Stimulated activated CD8-positive, alpha-beta memory T cell treated with anti-CD3 and anti-CD28 coated beads, Interleukin-4, amount 100 ng/mL, for 1 hour (primary cell): ENCODE measurements at places on chromosomes 2 and 18.

- no peak for DNase-seq
These were observed 316.3 kb upstream of the CXCR4 start for GRCh38 chr2:136434251-136434715.

GRCh38 chr2:10014418-10015190 lies 28.7 kb upstream of the KLF11 start:
- DNase-seq = no peak

- DNase-seq = no peak
These were observed 162.0 kb upstream of the SETBP1 start for GRCh38 chr18:44518666-44519065.

- DNase-seq = no peak
These were observed 53.4 kb upstream of the TBR1 start for GRCh38 chr2:161362568-161363166.

DNA sequence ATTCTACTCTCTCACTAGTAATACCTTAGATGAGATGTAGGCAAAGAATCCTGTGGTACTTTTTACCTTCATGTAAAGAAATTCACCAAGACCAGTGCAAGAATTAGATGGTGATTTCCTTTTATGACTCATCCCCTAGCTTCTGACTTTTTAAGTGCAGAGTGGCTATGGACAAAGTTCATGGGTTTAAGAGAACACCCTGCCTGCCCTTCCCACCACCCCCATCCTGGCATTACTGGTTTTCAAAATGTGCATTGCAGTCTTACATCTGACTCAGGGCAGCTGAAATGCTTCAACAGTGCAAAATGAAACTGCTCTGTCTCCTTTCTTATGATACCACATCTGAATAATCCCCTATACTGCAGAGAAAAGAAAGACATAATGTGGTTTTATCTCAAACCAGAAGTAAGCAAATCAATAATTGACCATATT lies 22.6 kb downstream of the MAIP1 start:
- no peak for DNase-seq

GRCh38 chr2:160331258-160332025 lies 131.4 kb upstream of the ITGB6 start:
- DNase-seq = no peak

GRCh38 chr2:134433979-134434378 lies 180.1 kb downstream of the MGAT5 start:
- no peak for DNase-seq

- DNase-seq = no peak
These were observed 154.1 kb upstream of the HDAC4 start for GRCh38 chr2:239554766-239555570.

- no peak for DNase-seq
These were observed 36.2 kb downstream of the SPTBN1 start for GRCh38 chr2:54492335-54492734.

- no peak for DNase-seq
These were observed 143.6 kb downstream of the RTP5 start for GRCh38 chr2:242012956-242013764.

DNA sequence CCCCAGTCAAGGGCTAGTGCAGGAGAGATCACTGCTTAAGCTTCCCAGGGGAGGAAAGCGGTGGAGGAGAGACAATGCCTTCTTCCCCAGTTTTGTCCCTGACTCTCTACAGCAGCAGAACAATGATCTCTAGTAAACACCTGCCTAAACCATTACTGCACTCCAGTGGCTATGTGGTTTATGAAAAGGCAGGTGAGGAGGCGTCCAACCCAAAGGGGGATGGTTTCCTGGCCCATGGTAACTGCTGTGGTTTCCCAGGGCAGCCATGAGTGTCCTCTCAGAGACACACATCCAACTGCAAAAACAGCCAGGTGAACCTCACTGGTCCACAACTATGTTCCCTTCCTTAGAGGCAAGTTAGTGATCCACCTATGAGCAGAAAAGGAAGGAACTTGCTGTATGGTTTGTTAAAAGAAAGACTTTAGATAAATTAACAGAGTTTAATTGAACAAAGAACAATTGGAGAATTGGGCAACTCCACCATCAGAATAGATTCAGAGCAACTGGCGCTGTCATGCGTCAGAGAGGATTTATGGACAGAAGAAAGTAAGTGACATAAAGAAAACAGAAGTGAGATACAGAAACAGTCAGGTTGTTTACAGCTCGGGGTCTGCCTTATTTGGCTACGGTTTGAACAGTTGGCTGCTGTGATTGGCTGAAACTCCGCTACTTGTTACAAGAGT lies 4.8 kb upstream of the TTC39C start:
- no peak for DNase-seq

GRCh38 chr2:239204876-239205468 lies 195.8 kb downstream of the HDAC4 start:
- no peak for DNase-seq

GRCh38 chr2:189236066-189236465 lies 56.5 kb upstream of the COL5A2 start:
- no peak for DNase-seq

- no peak for DNase-seq
These were observed 47.3 kb upstream of the NDUFV2 start for GRCh38 chr18:9055185-9055584.

- no peak for DNase-seq
These were observed 59.7 kb downstream of the INPP5D start for GRCh38 chr2:233119806-233120205.

DNA sequence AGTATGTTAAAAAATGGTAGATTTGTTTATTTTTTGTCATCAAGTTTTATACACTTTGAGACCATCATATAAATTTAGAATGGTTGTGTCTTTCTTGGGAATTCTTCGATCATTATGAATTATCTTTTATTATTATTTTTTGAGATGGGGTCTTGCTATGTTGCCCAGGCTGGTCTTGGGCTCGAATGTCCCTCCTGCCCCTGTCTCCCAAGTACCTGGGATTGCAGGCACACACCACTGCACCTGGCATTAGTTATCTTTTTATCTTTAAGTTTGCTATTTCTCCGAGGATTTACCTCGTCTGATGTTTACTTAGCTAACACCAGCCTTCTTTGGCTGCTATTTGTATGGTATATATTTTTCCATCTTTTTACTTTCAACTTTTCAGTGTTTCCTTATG lies 100.0 kb downstream of the BIRC6 start:
- no peak for DNase-seq

- no peak for DNase-seq
These were observed 657.9 kb upstream of the SLC8A1 start for GRCh38 chr2:41109744-41110143.

DNA sequence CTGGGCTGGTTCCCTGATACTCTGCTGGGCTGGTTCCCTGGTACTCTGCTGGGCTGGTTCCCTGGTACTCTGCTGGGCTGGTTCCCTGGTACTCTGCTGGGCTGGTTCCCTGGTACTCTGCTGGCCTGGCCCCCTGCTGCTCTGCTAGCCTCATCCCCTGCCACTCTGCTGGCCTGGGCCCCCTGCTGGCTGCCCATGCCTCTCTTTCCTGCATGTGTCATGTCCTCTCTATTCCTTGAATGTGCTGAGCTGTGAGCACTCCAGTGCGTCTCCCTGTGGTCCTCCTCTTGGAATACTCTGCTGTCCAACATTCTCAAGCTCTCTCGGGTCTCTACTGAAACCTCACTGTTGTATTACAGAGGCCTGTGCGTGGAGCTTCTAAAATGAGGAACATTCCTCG lies 216.3 kb downstream of the RNF144A start:
- DNase-seq = no peak

DNA sequence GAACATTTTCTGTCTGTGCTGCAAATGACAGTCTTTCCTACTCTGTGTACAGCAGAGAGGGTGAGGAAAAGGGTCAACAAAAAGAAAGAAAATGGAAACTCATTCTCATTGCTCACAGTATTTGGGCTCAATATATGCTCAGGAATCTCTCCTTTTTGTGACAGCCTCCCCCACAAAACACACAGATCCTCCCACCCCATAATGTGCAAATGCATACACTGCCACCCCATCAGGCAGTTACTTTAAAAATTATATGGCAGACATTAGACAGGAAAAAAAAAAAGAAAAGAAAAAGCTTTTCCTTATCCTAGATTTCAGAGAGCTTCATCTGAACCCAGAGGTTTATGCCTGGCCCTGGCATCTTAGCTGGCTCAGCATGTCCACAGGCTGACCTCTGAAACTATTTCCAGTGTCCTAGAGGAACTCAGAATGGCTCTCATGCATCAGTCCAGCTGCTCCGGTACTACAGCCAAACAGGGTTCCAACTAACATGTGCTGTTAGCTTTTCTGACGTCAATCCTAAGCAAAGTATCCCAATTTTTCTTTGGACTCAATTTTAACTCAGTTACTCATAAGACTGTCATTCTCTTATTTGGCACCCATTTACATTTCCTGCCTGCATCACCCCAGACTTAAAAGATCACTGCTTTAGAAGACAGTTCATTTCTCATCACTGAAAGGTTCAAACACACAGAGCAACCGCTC lies 105.9 kb downstream of the RBMS1 start:
- no peak for DNase-seq

- DNase-seq = no peak
These were observed 288.9 kb upstream of the EPAS1 start for GRCh38 chr2:46008091-46008870.

GRCh38 chr2:242053921-242054320 lies 184.4 kb downstream of the RTP5 start:
- DNase-seq = no peak

DNA sequence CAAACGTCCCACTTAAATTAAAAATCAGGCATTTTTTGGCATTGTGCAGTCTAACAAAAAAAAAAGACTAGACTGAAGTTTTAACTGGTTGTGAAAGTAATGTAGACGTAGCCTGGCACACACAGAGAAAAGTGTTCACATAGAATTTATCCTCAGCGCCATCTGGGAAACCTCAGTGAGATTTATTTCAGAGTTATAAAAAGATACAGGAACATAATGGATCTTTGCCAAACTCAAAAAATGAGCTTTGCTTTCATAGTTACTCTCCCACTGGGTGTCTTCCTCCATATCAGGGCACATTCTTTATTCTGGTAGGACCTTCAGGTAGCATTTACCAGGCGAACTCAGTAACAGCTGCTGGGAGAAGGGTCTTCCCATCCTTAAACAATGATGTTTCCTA lies 532.4 kb upstream of the SALL3 start:
- no peak for DNase-seq

GRCh38 chr2:137333386-137334165 lies 568.2 kb downstream of the THSD7B start:
- no peak for DNase-seq

- no peak for DNase-seq
These were observed 22.3 kb upstream of the ATP5MC3 start for GRCh38 chr2:175203621-175204496.

- DNase-seq = no peak
These were observed 1.2 kb downstream of the TXNL1 start for GRCh38 chr18:56637176-56637575.

DNA sequence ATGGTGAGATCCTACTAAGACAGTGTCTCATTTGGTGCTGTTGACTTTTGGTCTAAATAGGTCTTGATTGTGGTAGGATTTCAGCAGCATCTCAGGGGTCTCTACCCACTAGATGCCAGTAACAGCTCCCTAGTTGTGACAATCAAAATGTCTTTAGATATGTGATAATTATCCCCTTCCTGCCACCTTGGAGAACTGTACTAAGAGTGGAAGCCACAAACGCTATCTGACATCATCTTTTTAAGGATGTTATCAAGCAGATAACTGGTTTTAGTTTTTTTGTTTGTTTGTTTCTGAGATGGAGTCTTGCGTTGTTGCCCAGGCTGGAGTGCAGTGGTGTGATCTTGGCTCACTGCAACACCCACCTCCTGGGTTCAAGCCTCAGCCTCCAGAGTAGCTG lies 3.1 kb downstream of the MGAT5 start:
- DNase-seq = no peak

- no peak for DNase-seq
These were observed 154.7 kb upstream of the LYPD1 start for GRCh38 chr2:132824716-132825115.

DNA sequence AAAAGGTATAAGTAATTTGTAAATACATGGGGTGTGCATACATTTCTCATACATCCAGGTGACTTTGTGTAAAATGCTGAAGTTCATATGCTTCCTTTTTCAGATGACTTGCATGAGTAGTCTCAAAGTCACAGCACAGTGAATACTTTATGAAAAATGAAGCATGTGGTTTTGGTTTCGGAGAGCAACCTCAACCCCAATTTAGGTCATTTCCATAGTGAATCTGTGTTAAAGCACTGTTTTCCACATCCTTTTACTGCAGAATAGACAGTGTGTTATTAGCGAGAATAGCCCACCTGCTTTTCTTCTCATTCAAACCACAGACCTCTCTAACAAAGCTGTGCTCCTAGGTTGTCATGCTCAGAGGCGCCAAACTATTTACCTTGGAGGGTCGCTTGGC lies 204.4 kb upstream of the RASGRP3 start:
- DNase-seq = no peak

DNA sequence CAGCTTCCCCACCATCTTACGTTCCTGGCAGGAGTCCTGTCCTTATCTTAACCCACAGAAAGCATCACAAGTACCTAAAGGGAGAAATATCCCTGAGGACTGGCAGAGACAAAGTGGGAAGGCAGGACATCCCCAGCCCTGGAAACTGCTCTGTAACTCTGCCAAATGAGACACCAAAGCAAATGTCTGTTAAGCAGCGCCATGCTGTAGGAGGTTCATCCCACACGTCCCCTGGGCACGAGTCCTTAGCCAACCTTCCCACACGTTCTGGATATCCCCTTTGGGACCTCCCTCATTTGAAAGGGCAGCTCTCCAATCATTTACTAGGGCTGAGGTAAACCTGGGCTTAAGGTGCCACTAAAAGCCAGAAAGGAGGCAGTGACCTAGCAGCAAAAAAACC lies 207.2 kb downstream of the ATAD2B start:
- no peak for DNase-seq

GRCh38 chr2:114745700-114746099 lies 303.3 kb downstream of the DPP10 start:
- no peak for DNase-seq

DNA sequence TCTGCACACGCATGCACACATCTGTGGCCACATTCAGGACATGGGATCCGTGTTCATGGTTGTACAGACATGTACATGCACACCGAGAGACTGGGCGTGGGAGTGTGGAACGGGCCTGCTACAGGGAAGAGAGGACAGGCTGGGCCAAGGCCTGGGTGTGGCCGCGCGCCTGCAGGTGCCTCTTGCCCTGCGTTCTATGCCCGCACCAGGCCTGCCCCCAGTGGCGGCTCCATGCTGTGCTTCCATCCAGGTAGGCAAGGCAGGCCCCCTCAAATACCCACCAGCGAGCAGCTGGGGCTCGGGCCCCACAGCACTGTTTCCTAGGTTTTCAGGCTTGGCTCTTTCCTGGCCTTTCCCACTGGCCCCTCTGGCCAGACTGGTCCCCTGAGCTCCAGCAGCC lies 15.5 kb upstream of the PTMA start:
- DNase-seq = no peak

- DNase-seq = no peak
These were observed 472.6 kb upstream of the KLHL29 start for GRCh38 chr2:22912398-22912797.
